ENCODE measurements at places on chromosomes 16 and 17.

- DNase-seq, result no peak
Measured at GRCh38 chr17:5110816-5111215, 862 bp downstream of the ZNF232 start.

- DNase-seq, result no peak
Measured at GRCh38 chr16:47574091-47575054, 113.2 kb downstream of the PHKB start.

DNA sequence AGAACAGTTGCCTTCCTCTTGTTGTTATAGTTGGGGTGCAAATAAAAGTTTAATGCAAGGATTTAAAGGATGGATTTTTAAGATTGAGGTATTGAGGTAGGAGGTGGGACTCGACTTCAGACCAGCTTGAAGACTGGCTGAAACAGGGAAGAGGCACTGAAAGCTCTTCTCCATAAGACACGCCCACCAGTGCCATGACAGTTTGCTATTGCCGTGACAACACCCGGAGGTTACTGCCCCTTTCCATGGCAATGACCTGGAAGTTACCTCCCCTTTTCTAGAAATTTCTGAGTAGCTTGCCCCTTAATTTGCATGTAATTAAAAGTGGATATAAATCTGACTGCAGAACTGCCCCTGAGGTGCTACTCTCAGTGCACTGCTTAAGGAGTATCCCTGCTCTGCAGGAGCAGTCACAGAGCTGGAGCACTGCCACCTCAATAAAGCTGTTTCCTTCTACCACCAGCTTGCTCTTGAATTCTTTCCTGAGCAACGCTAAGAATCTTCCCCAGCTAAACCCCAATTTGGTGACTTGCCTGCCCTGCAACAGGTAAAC is 122.6 kb downstream of the SHISA6 start:
- no peak for DNase-seq

DNA sequence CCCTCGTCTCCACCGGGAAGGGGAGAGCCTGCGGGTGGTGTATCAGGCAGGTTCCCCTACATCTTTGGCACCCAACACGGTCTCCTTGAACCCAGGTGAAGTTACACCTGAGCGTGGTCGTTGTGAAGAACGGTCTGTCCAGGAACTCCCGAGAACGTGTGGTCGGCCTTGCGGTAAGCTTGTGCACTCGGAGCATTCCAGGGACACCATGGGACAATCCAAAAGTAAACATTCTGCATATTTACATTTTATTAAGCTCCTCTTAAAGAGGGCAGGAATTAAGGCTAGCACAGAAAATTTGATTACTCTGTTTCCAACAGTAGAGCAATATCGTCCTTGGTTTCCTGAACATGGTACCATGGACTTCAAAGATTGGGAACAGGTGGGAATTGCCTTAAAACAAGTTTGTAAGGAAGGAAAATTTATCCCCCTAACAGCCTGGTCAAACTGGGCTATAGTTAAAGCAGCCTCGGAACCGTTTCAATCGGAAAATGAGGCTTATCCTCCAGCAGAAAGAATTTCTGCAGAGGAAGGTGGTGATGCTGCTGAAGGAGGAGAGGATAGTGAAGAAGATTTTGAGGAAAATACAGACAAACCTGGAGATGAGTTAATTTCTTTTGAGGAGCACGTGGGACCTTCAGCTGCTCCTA is 18.2 kb downstream of the ALOX15B start:
- DNase-seq, result no peak

GRCh38 chr16:31201582-31202413 is 762 bp downstream of the PYCARD start:
- peak; percentile 48 for DNase-seq

- no peak for DNase-seq
Measured at GRCh38 chr16:53756275-53756996, 52.5 kb downstream of the FTO start.

GRCh38 chr16:14325502-14326401 is 254.6 kb downstream of the MRTFB start:
- DNase-seq, result no peak

GRCh38 chr16:88017587-88018101 is 66.4 kb downstream of the BANP start:
- DNase-seq, result no peak

- no peak for DNase-seq
Measured at GRCh38 chr17:81518785-81519283, 6.2 kb upstream of the ACTG1 start.

GRCh38 chr17:67285360-67285759 is 40.4 kb upstream of the HELZ start:
- no peak for DNase-seq

DNA sequence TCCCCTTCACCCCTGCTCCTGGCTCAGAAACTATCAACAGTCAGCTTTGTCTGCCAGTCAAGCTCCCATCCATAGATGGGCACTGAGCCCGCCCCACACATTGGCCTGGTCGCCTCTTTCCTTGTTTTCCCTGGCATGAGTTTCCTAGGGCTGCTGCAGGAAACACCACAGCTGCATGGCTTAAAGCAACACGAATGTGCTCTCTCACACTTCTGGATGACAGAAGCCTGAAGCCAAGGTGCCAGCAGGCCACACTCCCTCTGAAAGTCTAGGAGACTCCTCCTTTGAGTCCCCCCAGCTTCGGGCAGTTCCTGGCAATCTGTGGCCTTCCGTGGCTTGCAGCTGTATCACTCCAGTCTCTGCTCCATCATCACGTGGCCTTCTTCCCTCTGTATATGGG is 69.9 kb downstream of the TBC1D16 start:
- DNase-seq, result no peak

GRCh38 chr16:47858333-47858982 is 297.3 kb downstream of the ABCC12 start:
- no peak for DNase-seq

DNA sequence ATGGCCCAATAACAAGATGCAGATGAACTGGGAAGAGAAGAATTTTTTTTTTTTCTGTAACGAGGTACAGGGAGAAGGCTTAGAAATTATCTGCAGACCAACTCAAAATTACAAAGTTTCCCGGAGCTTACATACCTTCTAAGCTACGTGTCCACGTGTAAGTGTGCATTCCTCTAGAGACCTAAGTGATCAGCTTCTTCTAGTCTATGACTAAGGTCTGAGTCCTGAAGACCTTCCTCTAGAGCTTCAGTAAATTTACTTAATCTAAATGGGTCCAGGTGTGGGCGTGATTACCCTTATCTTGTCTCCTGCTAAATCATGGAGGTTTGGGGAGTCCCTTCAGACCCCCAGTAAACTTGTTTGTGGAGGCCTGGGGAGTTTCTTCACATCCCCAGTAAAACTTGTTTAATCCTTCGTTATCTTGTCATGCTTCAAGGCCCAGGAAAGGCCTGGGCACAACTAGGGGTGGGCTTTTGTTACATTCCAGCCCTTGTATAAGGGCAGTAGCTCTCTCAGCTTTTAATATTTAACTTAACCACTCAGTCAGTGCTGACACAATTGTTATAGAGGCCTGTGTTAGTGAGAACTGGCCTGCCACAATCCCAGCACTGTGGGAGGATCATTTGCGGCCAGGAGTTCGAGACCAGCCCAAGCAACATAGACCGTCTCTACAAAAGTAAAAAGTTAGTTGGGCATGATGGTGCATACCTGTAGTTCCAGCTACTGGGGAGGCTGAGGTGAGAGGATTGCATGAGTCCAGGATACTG is 342.3 kb downstream of the SNX29 start:
- no peak for DNase-seq

- peak; percentile 76 for DNase-seq
Measured at GRCh38 chr16:86575754-86576557, 2.4 kb upstream of the FOXL1 start.

DNA sequence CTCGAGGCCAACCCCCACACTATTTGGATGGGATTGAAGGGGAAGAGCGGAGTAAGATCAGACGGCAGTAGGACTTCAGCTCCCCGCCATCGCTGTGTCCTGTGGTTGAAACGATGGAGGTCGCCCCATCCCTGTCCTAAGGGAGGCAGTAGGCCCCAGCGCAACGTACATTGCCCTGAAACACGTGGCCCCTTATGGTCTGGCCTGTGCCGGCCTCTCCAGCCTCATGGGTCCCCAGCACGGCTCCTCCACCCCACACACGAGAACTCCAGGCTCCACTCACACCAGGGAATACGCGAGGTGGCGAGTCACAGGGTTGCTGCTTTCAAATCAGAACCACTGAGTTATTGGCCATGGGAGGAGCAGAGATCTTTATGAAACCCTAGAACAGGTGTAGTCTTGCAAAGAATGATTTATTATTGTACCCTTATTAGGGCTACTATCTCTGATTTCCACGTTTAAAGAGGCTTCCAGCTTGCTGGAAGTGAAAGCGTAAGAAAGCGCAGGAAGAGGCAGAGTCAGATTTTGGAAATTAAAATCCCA is 669 bp upstream of the DCTPP1 start:
- DNase-seq, result no peak

DNA sequence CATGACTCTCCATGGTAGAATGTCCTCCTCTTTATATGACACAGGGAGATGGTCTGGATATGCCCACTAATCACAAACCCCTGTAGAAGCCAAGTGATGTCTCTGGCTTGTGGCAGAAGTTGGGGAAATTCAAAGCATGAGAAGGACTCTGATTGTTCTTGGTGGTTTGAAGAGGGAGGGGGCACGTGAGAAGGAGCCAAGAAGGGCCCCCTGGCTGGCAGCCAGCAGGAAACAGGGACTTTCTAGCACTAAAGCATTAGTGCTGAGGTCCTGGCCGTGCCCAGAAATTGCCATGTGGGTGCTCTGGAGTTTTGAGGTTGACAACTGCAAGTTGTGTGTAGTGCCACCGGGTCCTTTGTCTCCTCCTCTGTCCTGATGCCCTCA is 199.9 kb downstream of the LGALS9B start:
- DNase-seq, result no peak

DNA sequence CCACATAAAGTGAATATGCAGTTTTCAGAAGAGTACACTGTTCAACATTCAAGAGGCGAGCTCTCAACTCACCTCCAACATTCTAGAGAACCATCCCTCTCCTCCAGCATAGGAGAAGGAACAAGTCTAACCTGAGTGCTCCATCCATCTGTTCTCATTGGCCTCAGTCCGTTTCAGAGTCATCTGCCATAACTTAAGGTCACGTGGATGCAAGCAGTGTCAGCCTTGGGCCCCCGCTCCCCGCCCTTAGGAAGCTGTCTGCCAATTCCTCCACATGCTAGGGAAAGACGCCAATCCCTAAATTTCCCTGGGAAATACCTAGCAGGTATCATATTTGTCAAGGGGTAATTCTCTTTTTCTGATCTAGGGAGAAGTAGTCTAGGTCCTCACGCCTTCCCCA is 21.4 kb downstream of the MARVELD3 start:
- DNase-seq, result no peak

GRCh38 chr16:88192601-88193000 is 190.2 kb upstream of the ZNF469 start:
- DNase-seq, result no peak

DNA sequence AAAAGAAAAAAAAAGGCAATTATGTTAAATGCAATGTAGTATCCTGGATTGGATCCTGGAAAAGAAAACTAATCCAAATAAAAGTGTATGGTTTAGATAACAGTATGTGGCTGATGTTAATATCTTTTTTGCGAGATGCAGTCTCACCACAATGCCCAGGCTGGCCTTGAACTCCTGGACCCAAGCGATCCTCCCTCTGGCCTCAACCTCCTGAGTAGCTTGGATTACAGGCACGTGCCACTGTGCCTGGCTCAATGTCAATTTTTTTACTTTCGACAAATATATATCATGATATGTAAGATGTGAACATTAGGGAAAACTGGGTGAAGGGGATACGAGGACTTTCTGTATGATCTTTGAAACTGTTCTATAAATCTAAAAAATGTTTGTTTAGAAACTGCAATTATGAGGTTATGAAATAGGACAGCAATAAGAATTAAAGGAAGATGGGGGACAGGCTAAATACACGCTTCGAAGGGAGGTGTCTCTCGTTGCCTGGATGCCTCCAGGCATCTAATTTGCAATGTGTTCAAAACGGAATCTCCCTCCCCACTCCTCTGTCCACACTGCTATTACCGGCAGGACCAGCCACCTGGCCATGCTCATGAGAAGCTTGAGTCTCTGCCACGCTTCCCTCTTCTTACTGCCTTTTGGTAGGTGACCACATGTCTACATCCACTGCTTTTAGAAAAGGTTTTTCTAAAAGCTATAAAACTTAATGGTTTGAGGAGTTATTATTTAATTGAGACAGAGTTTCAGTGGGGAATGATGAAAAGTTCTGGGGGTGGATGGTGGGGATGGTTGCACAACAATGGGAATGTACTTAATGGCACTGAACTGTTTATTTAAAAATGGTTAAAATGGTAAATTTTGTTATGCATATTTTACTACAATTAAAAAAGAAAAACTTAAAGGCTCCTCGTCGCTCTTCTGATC is 15.2 kb downstream of the UBE2O start:
- DNase-seq, result no peak
